Smooth muscle cell of bladder (primary cell): ENCODE measurements at places on chromosomes 6 and 20. TPM values are rescaled to one million over a fixed set of nuclear protein-coding genes. Genes with fewer than 3 reads are reported as not detected.

Gene PDE10A
- total RNA-seq: 37.3 and 89.7 TPM in 2 replicates

Gene APOBEC2
- not detected in 2 replicates for total RNA-seq

Gene PLAGL1
- total RNA-seq: 11.4 and 14.5 TPM in 2 replicates

Gene VWA7
- total RNA-seq: 0.14 and 0.28 TPM in 2 replicates

Gene KHDRBS2
- total RNA-seq: not detected in 2 replicates
